ENCODE measurements at places on chromosomes 1 and 21. TPM values are rescaled to one million over a fixed set of nuclear protein-coding genes. Genes with fewer than 3 reads are reported as not detected.
A peak's percentile ranks its signal among the peaks of the same experiment; 100 is the strongest.

- DNase-seq, result no peak
These were observed 1.3 kb downstream of the DLGAP3 start for GRCh38 chr1:34928066-34928696.

The NUAK2 gene
- total RNA-seq, result 6.7 TPM

The LCE3D gene
- total RNA-seq, result not detected

GRCh38 chr1:203223012-203223775, 6.3 kb downstream of the CHIT1 start:
- no peak for DNase-seq

DNA sequence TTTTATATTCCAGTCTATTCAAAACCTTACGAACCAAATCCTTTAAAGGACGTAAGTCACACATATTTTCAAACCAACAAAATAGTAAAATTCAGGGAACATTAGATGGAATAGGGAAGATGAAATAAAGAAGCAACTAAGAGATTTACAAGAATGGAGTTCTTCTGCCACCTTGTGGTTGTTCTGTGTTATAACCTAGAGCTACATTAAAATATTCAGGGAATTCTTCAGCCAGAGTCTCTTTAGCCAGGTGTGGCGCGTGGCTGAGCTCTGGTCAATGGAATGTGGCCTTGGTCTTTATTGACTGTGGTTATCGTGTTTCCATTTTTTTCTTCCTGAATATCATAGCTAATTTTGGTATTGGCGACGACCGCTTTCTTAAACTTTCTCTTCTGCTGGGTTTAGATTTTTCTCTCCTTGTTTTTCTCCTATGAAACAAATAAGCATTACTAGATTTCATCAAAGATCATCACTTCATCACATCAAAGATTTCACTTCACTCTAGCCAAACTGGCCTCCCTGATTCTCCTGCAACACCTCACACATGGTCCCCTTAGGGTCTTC, 221.3 kb downstream of the MRPL39 start:
- DNase-seq, result peak; percentile 78

- peak; percentile 38 for DNase-seq
These were observed 54.7 kb upstream of the GREM2 start for GRCh38 chr1:240666568-240667198.

The SLC16A4 gene
- total RNA-seq, result 30.0 TPM

The PDC gene
- total RNA-seq, result not detected

The AMPD1 gene
- total RNA-seq, result not detected

DNA sequence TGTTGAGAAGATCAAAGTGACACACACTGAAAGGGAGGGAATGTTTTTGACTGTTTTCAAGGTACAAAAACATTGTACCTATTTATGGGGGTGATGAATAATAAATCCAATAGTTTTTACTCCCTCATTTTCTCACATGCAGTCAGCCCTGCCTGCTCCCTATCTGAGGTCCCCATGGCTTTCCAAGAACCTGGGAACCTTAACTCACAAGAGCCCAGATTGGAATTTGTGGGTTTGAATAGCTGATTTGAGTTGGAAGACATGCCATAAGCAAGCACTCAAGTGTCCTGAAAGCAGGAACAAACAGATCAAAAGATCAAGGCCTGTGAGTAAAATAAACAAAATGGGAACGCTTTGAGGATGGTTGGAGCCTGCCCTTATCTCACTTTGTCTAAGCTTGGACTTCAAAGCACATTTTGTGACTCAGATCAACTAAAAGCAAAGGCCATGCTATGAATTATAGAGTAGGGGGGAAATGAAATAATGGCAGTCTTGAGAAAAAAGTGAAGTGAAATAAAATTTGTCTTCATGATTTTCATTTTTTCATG, 136.6 kb downstream of the LYPLAL1 start:
- peak; percentile 84 for DNase-seq

- DNase-seq, result peak; percentile 70
These were observed 70.3 kb upstream of the CAMK1G start for GRCh38 chr1:209513226-209513625.

DNA sequence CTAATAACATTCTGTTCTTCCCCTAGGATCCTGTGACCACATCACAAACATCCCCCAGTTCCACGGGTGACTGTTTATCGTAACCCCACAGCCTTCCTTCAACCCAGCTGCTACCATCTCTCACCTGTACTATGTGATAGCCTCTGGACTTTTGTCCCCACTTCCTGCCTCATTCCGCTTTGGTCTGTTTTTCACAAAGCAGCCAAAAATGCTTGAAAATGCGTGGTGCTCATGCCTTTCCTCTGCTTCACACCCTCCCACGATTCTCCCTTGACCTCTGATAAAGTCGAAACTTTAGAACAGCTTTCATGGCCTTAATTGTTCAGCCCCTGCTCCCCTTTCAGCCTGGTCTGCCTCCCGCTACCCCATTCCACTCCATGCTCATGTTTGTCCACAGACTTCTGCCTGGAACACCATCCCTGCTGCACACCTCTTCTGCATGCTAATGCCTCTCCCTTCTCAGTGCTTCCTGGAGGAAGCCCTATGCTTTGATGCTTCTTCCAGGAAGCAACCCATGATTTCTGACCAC, 165.6 kb downstream of the PLPP3 start:
- DNase-seq, result no peak

DNA sequence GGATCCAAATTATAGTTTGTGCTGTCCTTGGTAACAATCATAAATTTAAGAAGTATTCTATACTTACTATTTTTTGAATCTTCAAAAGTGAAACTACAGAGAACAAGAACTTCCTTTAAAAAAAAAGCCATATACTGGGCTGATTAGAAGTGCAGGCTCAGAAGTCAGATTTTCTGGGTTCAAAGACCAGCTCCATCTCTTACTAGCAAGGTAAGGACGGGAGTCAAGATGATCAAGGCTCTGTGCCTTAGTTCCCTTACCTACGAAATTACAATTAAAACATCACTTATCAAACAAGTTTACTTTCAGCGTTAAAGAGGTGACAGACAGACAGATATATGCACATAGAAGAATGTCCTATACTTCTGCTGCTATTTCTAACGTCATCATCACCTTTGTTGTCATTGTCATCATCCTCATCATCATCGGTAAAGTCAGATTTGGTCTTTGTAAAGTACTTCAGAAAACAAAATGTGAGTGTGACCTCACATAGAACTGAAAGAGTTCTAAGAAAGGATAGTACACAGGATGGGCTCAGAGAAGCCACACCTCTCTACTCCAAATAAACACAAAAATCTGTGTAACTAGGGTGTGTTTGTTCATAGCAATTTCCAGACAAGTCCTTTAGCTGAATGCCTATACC, 178.7 kb downstream of the VAV3 start:
- DNase-seq, result no peak

The ZNF648 gene
- total RNA-seq, result not detected

GRCh38 chr21:43211072-43211759, 42.4 kb downstream of the CRYAA start:
- no peak for DNase-seq

DNA sequence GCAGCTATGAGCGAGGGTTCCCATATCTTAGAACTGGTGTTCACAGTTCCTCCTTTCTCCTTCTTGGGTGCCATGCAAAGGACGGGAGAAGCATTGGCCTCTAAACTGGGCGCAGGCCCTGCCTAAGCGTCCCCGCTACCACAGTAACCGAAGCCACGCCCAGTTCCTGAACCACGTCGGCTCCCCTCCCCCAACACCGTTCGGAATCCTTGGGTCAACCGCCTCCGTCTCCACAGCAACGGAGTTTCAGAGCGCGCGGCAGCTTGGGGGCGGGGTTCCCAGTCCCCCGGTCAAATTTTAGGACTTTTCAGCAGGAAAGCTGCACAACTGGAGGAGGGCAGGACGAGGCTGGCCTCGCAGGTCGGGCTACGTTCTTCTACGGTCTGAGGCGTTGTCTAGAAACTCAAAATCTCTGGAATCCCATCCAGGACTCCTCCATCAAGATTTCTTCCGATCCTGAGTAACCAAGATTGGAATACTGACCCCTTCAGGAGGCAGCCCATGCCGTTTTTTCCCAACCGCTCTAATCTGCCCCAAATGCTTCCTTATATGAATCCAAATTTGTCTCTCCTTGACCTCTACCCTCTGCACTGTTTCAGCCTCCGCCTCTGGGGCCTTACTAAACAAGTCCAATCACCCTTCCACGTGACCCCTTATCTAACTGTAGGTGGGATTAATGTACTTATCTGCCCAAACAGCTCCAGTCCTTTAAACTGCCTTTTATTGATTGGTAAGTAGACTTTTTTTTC, at the start of gene SPAG17:
Gene SPAG17, minus strand, starts transcription at position 145 of the 749 bp plus-strand sequence. Its CDS starts 71 bp downstream, at position 74.
- peak; percentile 71 for DNase-seq

DNA sequence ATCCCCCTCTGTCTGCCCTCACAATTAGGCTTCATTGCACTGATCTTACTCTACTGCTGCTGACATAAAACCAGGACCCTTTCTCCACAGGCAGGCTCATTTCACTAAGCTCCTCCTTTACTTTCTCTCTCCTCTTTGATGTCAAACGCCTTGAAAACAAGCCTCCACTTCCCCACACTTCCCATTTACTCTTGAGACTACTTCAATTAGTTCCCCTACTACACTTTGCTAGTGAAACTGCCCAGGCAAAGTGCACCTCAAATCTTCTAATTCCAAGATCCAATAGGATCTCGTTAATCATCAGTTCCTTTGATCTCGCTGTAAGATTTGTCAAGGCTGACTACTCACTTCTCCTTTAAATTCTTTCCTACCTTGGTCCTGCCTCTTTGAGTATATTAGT, 5.9 kb upstream of the CDC20 start:
- DNase-seq, result no peak

The BSND gene
- total RNA-seq, result not detected

DNA sequence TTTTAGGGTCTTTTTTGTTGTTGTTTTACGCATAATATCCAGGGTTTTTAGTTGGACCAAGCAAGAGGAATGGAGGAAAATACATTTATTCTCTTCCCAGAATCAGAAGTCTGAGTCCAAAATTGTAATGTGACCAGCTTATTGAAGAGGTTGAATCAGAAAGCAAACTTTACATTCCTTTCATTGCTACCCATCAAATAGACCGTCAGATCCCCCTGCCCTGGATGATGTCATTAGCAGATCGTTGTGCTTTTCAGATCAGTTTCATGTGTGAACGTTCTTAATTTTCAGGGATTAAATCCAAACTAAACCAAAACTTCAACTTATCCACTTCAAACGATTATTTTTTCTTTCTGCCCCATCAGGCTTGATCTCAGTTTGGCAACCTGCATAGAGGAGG, 85.7 kb upstream of the NGF start:
- DNase-seq, result no peak

- no peak for DNase-seq
These were observed 32.4 kb downstream of the IER5 start for GRCh38 chr1:181120924-181121323.

The NUP210L gene
- total RNA-seq, result not detected

GRCh38 chr21:41974752-41975053, 20.9 kb upstream of the C2CD2 start:
- no peak for DNase-seq

The TNNI3K gene
- total RNA-seq, result not detected

The OR14K1 gene
- not detected for total RNA-seq

The FNDC5 gene
- total RNA-seq, result 0.49 TPM

GRCh38 chr1:61732726-61733125, 7.8 kb upstream of the TM2D1 start:
- DNase-seq, result no peak

DNA sequence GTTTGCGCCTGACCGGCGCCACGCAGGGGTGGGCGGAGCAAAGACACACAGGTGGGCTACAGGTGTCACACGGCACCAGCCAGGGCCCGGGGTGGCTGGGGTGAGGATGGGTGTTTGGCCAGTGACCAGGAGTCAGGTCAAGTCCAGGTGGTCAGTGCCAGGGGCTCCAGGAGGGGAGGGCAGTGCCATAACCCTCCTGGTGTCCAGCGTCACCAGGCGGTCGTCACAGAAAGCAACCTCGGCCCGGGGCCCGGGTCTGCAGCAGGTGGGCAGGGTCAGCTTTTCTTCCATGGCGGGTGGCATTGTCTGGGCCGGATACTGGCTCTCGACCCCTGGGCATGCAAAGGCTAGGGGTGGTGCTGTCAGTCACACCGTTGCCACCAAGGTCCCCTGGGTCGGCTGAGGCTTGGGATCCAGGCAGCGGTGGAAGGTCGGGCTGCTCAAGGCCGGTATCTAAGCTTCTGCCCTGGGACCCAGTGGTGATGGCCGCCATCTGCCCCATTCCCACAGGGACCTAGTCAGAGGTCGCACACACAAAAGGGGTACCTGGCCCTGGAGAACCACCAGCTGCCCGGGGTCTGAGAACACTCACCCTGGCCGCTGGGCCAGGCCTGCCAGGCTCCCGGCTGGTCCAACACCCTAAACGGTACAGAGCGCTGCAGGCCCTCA, 1.8 kb downstream of the FNDC10 start:
- DNase-seq, result no peak

DNA sequence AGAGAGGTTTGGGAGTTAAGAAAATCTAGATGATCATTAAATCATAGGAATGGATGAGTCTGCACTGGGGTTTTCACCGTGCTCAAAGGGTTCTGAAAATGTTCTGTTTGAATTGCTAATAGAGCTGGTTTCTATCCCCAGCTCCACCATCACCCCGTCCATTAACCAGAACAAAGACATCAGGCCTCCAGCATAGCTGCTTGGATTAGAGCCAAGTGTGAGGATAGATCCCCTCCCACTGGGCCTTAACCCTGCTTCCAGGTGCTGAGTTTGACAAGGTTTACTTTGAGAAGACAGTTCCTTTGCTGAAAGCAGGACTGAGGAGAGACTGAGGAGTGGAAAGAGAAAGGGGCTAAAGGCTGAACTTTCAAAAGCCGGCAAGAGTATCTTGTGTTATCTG, 48.3 kb downstream of the MPZL1 start:
- DNase-seq, result no peak

The TSEN15 gene
- 53.9 TPM for total RNA-seq

The NCAM2 gene
- total RNA-seq, result 3.1 TPM

The LGR6 gene
- not detected for total RNA-seq

DNA sequence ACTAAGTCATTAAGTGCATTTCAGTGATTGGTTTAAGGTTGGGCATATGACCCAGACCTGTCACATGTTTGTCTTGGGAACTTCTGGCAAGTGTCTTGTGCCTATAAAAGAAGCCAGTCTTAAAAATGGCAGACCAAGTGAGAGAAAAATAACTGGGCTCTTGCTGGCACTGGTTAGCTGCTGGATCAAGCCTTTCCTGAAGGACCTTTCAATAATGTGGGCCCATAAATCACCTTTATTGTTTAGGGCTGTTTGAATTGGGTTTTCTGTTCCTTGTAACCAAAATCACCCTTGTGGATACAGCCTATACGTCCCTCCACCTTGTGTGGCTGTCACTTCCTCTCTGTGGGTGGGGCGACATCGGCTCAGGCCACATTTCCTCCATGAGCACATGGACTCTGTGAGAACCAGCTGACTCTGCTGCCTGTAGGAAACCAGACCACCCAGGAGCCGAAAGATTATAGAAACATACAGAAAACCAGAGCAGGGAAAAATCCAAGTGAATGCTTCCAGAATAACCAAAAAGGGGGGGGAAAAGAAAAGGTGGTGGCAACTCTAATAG, 25.6 kb upstream of the WNT4 start:
- DNase-seq, result no peak

- no peak for DNase-seq
These were observed 620.0 kb upstream of the B3GALT2 start for GRCh38 chr1:193806079-193807048.

- peak; percentile 44 for DNase-seq
These were observed 33.1 kb upstream of the NFASC start for GRCh38 chr1:204837440-204838084.

The EVA1C gene
- 8.1 TPM for total RNA-seq

The SUCO gene
- 44.1 TPM for total RNA-seq

- DNase-seq, result no peak
These were observed 233.6 kb upstream of the PTBP2 start for GRCh38 chr1:96487971-96488370.
